ENCODE measurements at places on chromosomes 4 and X.

DNA sequence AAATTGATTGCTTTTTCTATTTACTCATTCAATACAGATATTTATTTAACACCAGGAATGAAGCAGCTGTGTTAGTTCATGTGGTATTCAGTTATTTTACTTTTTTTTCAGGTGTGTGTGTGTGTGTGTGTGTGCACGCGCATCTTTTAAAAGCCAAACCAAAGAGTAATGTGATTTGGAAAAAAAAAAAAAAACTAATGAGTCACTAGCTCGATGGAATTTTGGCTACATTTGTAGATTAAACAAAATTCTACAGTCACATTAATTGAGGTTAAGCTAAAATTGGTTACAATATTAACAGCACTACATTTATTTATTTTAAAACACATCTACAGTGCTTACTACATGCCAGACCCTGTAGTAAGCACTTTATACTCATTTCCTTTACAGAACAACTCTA, 66.8 kb downstream of the HHIP start:
- no peak for DNase-seq
- H3K36me3 ChIP-seq = no peaks in the 10 kb centered on the region
- no peaks in the 10 kb centered on the region for H3K27me3 ChIP-seq

DNA sequence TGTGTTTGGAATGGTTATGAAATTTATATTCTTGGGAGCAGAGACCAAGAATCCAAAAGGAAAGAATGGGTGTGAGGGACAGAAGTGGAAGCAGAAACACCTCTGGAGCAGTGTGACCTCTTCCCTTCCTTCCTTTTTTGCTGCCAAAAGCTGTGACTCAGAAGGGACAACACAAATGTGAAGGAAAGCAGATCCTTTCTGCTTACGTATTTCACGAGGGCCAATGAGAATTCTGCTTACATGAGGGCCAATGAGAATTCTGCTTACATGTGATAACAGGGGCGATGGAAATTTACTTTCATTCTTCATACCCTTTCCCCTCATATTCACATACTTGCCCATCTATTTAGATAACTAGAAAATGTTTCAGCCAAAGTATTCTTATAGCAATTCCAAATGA, 404.6 kb downstream of the PRDM5 start:
- no peak for DNase-seq
- peaks cover 15% of the 10 kb centered on the region for H3K27me3 ChIP-seq
- H3K27ac ChIP-seq = no peak overlapping the region
- H3K36me3 ChIP-seq = no peaks in the 10 kb centered on the region
- H3K4me1 ChIP-seq = no peaks in the 10 kb centered on the region

DNA sequence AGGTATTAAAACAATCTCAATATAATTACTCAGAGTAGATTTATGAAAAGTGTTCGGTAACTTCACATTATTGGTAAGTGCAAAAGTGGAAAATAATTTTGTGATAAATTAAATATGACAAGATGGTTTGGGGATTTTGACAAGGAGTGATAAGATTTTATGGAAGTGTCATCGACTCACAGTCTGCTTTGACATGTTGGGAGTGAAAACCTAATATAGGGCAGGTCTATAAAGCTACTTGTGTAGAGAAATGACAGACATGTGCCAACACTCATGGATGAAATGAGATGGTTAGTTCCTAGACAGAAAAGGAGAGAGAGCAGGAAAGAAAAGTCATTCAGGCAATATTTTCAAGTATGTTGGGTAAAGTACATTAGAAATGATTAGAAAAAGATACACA, 456.8 kb downstream of the TRAM1L1 start:
- H3K36me3 ChIP-seq = no peaks in the 10 kb centered on the region
- no peak overlapping the region for H3K27ac ChIP-seq
- no peak for DNase-seq
- H3K27me3 ChIP-seq = no peaks in the 10 kb centered on the region

- DNase-seq = no peak
- no peak overlapping the region for H3K27ac ChIP-seq
- no peaks in the 10 kb centered on the region for H3K4me1 ChIP-seq
- H3K4me3 ChIP-seq = no peak overlapping the region
- no peaks in the 10 kb centered on the region for H3K36me3 ChIP-seq
Observed at GRCh38 chr4:169175476-169175875, 95.3 kb downstream of the SH3RF1 start.

DNA sequence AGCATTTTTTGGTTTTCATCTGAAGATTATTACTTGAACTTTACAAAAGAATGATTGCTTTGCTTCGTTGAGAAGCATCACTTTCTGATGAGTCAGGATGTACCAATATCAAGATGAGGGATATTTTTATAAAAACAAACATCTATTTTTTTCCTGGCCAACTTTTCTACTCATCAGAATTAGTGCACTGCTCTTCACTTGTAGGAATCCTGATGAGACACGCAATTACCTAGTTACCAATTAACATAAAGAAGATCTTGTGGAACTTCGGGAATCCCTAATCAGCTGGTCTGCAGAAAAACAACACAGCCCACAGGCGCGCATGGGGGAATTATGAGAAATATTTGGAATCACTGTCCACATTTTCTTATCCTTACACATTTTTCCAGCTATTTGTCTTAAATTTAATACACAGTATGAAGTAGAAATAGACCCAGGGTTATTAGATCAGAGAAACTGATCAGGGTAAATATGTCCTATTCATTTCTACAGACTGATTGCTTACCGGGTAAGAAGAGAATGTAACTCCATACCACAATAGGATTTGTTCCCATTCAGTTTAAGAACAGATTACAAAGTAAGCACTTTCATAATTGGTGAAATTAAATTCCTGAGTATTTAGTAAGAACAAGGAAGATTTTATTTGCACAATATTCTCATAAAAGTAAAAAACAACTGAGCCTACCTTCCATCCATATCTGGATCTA, 50.9 kb downstream of the MFAP3L start:
- no peak overlapping the region for H3K4me3 ChIP-seq
- peaks cover 19% of the 10 kb centered on the region for H3K27me3 ChIP-seq
- H3K4me1 ChIP-seq = no peaks in the 10 kb centered on the region
- H3K27ac ChIP-seq = no peak overlapping the region

GRCh38 chr4:97394653-97395052, 748.6 kb downstream of the STPG2 start:
- H3K4me1 ChIP-seq = no peaks in the 10 kb centered on the region
- no peaks in the 10 kb centered on the region for H3K36me3 ChIP-seq
- DNase-seq = no peak
- H3K27ac ChIP-seq = no peak overlapping the region

DNA sequence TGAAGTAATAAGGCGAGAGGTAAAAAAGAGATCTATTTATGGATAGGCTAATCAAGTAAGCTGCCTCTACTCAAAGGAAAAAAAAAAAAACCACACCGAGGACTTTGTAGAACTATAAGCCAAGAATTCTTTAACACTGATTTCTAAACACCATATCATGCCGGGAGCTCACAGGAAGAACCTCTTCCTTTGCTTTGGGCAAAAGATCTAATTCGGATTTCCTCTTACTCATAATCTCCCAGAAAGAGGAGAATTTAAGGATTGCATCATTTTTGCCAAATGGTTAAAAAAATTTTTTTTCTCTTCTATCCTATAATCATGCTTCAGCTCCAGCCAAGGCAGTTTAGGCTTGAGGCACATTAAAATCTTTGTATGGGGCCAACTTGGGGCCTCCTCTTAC, 95.5 kb downstream of the ZNF827 start:
- H3K4me3 ChIP-seq = no peak overlapping the region
- H3K4me1 ChIP-seq = peaks cover 34% of the 10 kb centered on the region
- H3K27ac ChIP-seq = peak overlapping the region; percentile 49
- peaks cover 16% of the 10 kb centered on the region for H3K36me3 ChIP-seq
- no peak for DNase-seq

GRCh38 chrX:66815227-66815626, 176.3 kb upstream of the EDA2R start:
- no peaks in the 10 kb centered on the region for H3K4me1 ChIP-seq
- H3K36me3 ChIP-seq = no peaks in the 10 kb centered on the region
- H3K27me3 ChIP-seq = no peaks in the 10 kb centered on the region
- DNase-seq = no peak
- H3K4me3 ChIP-seq = no peak overlapping the region

DNA sequence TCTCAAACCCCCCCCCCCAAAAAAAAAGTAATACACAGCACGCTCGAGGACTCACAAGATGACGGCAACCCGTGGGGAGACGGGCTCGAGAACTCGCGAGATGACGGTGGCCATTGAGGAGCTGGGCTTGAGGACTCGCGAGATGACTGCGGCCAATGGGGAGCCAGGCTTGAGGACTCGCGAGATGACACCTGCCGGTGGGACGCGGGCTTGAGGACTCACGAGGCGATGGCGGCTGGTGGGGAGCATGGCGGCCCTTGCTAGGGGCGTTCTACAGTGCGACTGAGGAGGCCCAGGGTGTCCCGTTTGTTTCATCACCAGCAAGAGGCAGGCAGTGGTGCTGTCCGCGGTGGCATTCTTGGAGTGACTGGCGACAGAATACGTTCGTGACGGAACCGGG, 172.4 kb upstream of the MAGEB16 start:
- no peak overlapping the region for H3K4me3 ChIP-seq
- no peaks in the 10 kb centered on the region for H3K36me3 ChIP-seq
- H3K4me1 ChIP-seq = no peaks in the 10 kb centered on the region
- peak; percentile 1 for DNase-seq

DNA sequence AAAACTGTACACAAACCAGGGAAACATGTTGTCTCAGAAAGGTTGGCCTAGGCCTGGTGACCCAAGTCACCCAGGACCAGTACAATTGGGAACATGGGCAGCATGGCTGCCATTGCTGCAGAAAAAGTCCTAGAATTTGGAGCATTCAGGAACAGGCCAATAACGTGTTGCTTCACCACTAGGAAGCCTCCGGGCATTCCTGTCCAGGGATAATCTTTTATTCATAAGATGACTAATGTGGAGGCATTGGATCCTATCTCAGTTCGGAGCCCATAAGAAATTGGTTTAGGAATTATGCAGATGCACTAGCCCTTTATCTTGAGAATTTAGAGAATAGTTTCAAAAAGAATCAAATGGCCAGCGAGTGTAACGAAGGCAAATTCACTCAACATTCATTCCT, 242.8 kb upstream of the NDST4 start:
- peaks cover 2% of the 10 kb centered on the region for H3K27me3 ChIP-seq
- H3K4me1 ChIP-seq = no peaks in the 10 kb centered on the region
- DNase-seq = no peak

DNA sequence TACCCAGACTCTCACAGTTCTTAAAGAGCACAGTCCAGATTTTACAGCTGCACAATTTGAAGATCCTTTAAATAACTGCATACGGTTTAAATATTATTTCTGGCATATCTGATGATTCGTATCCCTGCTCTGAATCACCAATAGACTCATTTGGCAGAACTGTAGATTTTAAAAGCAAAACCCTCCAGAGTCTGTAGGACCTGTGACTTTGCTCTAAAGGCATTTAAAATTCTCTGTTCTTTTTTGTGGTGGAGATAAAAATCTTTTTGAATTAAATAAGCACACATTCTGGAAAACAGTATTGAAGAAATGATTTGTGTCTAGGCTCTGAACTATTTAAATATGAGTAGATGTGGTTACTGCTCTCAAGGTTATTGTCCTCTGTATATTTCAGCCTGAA, 246.2 kb upstream of the PITX2 start:
- no peaks in the 10 kb centered on the region for H3K27me3 ChIP-seq
- DNase-seq = no peak
- no peaks in the 10 kb centered on the region for H3K4me1 ChIP-seq
- no peak overlapping the region for H3K27ac ChIP-seq
- no peaks in the 10 kb centered on the region for H3K36me3 ChIP-seq

- no peak overlapping the region for H3K27ac ChIP-seq
- H3K27me3 ChIP-seq = peaks cover 3% of the 10 kb centered on the region
- no peaks in the 10 kb centered on the region for H3K4me1 ChIP-seq
- H3K4me3 ChIP-seq = no peak overlapping the region
Observed at GRCh38 chrX:17052210-17052609, 105.8 kb downstream of the REPS2 start.

- H3K27ac ChIP-seq = no peak overlapping the region
- H3K36me3 ChIP-seq = no peaks in the 10 kb centered on the region
- no peaks in the 10 kb centered on the region for H3K27me3 ChIP-seq
- H3K4me3 ChIP-seq = no peak overlapping the region
- no peaks in the 10 kb centered on the region for H3K4me1 ChIP-seq
Observed at GRCh38 chr4:157012781-157013180, 41.2 kb upstream of the PDGFC start.

GRCh38 chr4:112069110-112069509, 76.1 kb upstream of the FAM241A start:
- no peak overlapping the region for H3K27ac ChIP-seq
- no peak for DNase-seq
- no peak overlapping the region for H3K4me3 ChIP-seq
- H3K27me3 ChIP-seq = peaks cover 20% of the 10 kb centered on the region
- no peaks in the 10 kb centered on the region for H3K36me3 ChIP-seq

DNA sequence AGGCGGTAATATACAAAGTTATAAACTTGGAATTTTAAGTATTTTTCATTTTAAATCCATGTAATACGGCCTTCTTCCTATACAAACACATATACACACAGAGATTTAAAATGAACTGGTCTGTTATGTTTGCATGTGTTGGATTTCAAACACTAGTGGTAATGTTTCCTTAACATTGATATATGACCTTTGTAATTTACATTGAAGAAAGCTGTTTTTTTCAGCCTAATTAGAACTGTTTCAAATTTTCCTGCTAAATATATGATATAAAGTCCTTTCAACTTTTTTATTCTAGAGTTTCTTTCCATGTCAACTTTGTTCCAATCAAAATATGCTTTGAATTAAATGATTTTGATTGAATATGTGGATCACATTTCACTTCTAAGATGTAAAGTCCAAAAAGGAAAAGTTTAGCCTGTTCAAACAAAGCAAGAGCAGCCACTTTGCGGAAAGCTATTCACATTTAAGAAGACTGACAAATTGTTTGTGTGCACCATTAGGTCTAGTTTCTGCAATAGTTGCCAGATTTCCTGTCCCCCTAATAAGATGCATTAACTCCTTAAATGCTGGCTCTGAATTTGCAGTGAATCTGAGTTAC, 226.0 kb upstream of the MAB21L2 start:
- no peak overlapping the region for H3K4me3 ChIP-seq
- H3K4me1 ChIP-seq = no peaks in the 10 kb centered on the region
- H3K36me3 ChIP-seq = no peaks in the 10 kb centered on the region
- no peaks in the 10 kb centered on the region for H3K27me3 ChIP-seq
- no peak for DNase-seq

DNA sequence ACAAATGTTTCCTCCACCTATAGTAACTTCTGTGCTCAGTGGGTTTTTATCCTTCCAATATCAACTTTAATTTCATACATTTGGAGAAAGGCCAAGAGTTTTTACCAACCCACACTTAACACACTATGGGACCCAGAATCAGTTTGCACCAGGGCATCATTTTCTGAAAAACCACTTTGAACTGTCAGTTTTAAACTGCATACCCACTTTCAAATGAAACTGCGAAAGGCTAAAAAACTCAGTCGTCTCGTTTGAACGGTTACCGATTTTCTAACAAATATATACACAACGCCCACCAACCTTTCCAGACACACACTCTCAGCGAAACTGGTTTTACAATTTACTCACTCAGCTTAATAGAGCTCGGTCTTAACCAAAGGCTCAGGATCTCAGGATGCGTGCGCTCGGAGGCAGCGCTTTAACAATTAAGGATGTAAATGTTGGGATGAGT, 376 bp downstream of the ABCG2 start:
- peaks cover 6% of the 10 kb centered on the region for H3K4me1 ChIP-seq
- no peak overlapping the region for H3K27ac ChIP-seq
- no peaks in the 10 kb centered on the region for H3K36me3 ChIP-seq
- DNase-seq = no peak
- H3K27me3 ChIP-seq = peaks cover 9% of the 10 kb centered on the region
- peak overlapping the region; percentile 47 for H3K4me3 ChIP-seq

- peaks cover 3% of the 10 kb centered on the region for H3K27me3 ChIP-seq
- H3K36me3 ChIP-seq = no peaks in the 10 kb centered on the region
- no peak overlapping the region for H3K4me3 ChIP-seq
Observed at GRCh38 chr4:165805406-165805805, 67.6 kb upstream of the TLL1 start.

GRCh38 chr4:180134091-180134866, 2108.9 kb upstream of the TENM3 start:
- no peaks in the 10 kb centered on the region for H3K4me1 ChIP-seq
- no peaks in the 10 kb centered on the region for H3K36me3 ChIP-seq
- H3K27ac ChIP-seq = no peak overlapping the region
- no peak for DNase-seq
- peak overlapping the region; percentile 78 for H3K4me3 ChIP-seq
